GM12878 (cell line): ENCODE measurements at places on chromosomes 6 and 20. TPM values are rescaled to one million over a fixed set of nuclear protein-coding genes. Genes with fewer than 3 reads are reported as not detected.

GRCh38 chr20:19077370-19078220 lies 134.8 kb upstream of the SLC24A3 start:
- H3K4me3 ChIP-seq, result no peak overlapping the region
- H3K4me1 ChIP-seq, result peaks cover 19% of the 10 kb centered on the region
- no peaks in the 10 kb centered on the region for H3K27me3 ChIP-seq
- DNase-seq, result no peak
- H3K36me3 ChIP-seq, result no peaks in the 10 kb centered on the region

DNA sequence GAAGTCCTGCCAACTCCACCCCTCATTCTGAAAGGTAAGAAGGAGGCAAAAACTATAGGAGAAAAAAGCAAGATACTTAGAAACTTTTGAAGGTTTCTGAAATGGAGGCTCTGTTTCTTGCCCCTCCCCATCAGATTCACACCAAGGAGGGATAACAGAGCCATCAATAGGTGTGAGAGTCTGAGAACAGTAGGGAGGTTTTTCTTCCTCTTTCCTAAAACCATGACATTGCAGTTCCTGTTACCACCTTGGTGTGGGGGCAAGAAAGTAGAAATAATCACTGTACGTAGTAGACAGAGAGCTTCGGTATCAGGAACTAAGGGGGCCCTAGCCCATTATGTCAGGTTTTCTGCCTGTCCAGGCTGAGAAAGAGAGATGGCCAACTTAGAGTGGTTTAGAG lies 333.3 kb upstream of the SYNCRIP start:
- H3K4me3 ChIP-seq, result no peak overlapping the region
- H3K27me3 ChIP-seq, result no peaks in the 10 kb centered on the region; the same call in 1 of the 2 replicates
- H3K36me3 ChIP-seq, result no peaks in the 10 kb centered on the region

DNA sequence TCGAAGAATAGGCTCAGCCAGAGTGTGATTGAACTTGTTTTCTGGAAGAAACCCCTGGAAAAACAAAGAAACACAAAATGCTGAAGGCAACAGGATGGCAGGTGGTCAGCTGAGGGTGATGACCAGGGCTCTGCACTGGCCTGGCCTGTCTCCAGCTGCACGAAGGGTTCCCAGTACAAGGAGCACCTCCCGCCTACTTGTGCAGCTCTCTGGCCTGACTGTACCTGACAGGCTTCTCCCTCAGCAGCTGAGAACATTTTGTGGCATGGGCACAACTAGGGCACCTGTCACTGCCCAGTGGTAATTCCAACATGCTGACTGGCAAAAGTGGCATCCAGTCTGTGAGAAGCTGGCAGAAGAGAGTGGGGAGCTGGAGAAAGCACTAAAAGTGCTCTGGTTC lies 38.8 kb upstream of the EMILIN3 start:
- peaks cover 8% of the 10 kb centered on the region for H3K36me3 ChIP-seq
- peaks cover 17% of the 10 kb centered on the region for H3K4me1 ChIP-seq
- H3K27ac ChIP-seq, result no peak overlapping the region

DNA sequence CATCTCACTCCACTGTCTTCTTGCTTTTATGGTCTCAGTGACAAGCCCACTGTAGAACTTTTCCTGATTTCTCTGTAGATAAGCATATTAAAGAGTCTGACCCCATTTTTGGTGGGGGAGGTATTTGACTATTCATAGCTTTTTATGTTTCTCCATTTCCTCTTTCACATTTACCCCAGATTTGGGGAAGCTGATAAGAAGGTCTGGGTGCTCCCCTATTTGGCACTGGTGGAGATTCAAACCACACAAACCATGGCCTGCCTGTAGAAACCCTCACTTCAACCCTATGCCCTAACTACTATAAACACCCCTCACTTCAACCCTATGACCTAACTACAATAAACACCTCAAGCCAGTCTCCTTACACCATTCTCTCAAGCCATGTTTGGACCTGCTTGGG lies 196.2 kb upstream of the SYNDIG1 start:
- DNase-seq, result no peak
- no peaks in the 10 kb centered on the region for H3K36me3 ChIP-seq
- H3K4me3 ChIP-seq, result no peak overlapping the region
- no peaks in the 10 kb centered on the region for H3K27me3 ChIP-seq
- no peaks in the 10 kb centered on the region for H3K4me1 ChIP-seq

- H3K27me3 ChIP-seq, result no peaks in the 10 kb centered on the region
- no peaks in the 10 kb centered on the region for H3K36me3 ChIP-seq
- H3K27ac ChIP-seq, result no peak overlapping the region
- H3K4me1 ChIP-seq, result no peaks in the 10 kb centered on the region
These were observed 144.6 kb downstream of the UST start for GRCh38 chr6:148891405-148891783.

- H3K4me3 ChIP-seq, result no peak overlapping the region
- no peak overlapping the region for H3K27ac ChIP-seq
These were observed 13.5 kb downstream of the MTG2 start for GRCh38 chr20:62196286-62196685.

DNA sequence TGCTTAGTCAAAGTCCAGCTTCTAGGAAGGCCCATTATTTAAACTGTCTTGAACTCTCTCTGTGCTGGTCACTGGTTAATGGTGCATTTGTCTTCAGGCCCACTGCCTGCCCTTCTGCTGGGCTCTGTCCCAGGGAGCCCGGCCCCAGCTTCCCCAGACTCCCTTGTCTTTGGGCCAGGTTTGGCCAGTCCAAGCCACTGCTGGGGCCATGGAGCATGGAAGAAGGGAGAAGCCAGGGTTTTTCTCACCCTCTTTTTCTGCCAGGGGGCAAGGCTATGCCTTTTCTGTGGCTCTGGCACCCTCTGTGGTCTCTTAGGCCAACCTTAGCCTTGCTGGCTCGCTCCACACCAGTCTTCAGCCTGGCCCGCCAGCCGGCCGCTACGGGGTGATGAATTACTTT lies 390.0 kb upstream of the SULF2 start:
- H3K36me3 ChIP-seq, result no peaks in the 10 kb centered on the region
- H3K4me1 ChIP-seq, result no peaks in the 10 kb centered on the region
- H3K27me3 ChIP-seq, result peaks cover 2% of the 10 kb centered on the region

GRCh38 chr6:135458051-135458450 lies 39.5 kb downstream of the AHI1 start:
- no peaks in the 10 kb centered on the region; the same call in 1 of the 2 replicates for H3K27me3 ChIP-seq
- no peak for DNase-seq
- H3K36me3 ChIP-seq, result no peaks in the 10 kb centered on the region
- H3K27ac ChIP-seq, result no peak overlapping the region
- no peaks in the 10 kb centered on the region for H3K4me1 ChIP-seq
- H3K4me3 ChIP-seq, result no peak overlapping the region

GNMT gene
- 0.74 and 1.2 TPM in 2 replicates for total RNA-seq

RIN2 gene
- 8.5 and 10.7 TPM in 2 replicates for total RNA-seq

ID1 gene
- 0.49 and 1.0 TPM in 2 replicates for total RNA-seq
